Activated CD4-positive, CD25-positive, alpha-beta regulatory T cell treated with anti-CD3 and anti-CD28 coated beads, Interleukin-2, amount 50 U/mL, for 24 hours (primary cell): ENCODE measurements at places on chromosomes 5 and 9.

DNA sequence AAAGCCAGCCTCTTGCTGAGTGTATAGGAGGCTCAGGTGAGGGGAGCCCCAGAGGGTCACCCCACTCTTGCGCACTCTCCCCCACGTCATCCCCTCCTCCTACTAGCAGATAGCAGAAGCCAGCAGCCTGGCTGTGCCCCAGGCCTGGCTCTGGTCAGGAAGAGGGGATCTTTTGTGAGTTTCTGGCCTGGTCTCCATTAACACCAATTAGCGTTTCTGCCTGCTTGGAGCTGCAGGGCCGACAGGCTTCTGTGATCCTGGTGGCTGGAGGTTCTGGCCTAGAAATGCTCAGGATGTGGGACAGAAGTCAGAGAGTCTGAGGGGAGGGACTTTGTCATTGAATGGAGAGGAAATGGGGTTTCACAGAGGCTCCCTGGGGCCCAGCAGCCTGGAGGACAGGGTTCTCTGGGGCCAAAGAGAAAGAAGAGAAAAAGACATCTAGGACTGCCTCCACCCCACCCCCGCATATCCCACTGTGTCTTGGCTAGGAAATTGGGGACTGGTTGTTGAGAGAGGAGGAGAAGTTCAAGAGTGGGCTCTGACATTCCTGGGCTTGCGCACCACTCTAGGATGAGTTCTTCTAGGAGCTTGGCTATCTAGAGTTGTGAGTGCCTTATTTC is 47.5 kb upstream of the ARAP3 start:
- ATAC-seq = no peak

DNA sequence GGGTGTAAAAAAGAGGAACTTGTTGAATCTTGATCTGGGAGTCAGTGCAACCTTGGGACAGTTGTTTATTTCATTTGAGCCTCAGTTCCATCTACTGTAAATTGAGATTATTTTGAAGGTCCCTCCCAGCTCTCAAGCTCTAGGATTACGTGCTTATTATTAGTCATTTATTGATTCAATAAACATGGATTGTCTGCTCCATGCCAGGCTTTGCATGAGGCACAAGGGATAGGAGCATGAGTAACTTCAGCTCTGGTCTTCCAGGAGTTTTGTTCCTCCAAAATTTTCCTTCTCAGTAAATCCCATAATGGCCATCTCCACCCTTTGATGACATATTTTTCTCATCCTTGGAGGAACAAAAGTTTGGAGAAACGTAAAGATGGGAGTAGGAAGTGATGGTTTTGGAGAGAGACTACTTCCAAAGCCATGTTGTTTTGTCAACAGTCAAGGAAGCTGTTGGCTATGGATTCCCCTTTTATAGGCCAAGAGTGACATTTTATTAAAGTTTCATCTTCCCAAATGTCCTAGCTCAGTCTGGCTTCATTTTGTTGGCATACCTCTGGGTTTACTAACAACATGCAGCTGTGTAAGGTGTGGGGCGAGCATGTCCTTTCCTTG is 244.6 kb downstream of the DMRT2 start:
- no peak for ATAC-seq

DNA sequence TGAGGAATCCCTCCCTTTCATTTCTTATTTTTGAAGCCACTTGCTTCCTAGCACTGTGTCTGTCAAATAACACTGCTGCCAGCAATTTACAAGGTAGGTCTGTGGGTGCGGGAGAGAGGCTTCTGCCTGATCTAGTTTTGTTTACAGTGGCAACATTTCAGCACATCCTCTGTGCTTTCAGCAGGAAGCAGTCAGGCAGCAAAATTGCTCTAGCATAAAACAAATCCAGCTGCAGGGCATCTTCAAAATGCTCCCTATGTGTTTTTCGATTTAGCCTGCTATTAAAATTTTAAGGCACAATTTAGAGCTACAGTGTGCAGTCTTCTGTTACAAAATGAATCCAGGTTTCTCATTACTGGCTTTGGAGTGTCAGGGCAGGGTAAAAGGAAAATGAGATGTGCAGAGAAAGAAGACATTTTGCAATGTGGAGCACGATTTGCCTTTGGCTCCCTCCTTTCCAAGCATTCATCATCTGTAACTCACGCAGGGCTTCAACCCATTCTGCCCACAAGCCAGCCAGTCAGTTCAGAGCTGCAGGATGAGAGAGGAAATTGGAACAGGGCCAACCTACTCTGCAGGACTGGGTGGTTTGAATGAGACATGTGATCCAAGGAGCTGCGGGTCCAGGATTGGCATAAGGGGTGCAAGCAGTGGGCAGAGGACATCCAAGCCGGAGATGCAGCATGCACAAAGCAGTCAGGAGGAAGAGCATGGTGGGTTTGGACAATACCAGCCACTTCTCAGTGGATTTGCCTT is 143.4 kb upstream of the APC start:
- no peak for ATAC-seq

DNA sequence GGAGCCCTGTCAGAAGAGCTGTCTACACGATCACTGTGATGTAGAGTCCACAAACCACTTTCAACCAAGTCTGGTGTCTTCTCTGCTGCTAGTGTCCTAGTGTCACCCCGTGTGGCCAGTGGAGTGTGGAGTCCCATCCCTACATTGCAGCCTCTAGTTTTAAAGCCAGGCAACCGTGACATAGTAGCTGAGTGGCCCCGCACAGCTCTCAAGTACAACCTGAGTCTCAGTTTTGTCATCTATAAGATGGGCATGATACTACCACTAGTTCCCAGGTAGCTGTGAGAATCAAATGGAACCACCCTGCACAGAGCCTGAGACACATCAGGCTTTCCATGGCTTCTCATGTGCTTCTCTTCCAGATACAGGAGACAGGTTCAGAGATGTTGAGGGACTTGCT is 43.2 kb upstream of the AKNA start:
- ATAC-seq = no peak

DNA sequence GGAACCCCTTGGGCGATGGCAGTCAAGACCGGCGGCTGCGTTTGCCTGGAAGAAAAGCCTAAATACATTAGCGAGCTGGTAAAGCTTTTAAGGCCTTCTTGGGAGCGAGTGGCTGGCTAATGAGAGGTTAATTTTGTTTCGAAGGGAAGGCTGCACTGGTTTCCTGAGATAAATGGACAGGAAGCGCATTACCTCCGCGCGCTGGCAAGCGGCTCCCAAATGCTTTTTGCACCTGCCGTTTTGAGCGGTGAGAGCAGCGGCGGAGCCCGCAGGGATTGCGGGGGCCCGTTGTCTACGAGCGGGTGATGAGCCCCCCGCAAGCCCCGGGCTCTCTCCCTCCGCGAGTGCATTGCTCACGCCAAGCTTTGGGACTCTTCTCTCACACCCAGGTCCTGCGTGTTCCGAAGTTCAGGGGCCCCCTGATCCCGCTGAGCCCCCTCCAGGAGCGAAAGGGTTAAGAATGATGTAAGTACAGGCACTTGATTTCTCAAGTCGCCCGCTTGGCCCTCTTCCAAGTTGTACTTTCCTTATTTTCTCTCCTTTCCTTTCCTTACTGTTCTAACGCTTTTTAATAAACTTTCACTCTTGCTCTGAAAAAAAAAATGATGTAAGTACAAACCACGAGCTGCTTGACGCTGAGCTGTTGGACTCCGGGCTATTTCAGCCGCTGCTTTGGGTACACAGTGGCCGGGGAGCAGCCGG is 3.1 kb upstream of the RGMB start:
- ATAC-seq = no peak

GRCh38 chr9:18299449-18299848 is 174.5 kb upstream of the ADAMTSL1 start:
- ATAC-seq = no peak

- no peak for ATAC-seq
These were observed 30.2 kb downstream of the SH3PXD2B start for GRCh38 chr5:172424111-172424490.

- no peak for ATAC-seq
These were observed 127.0 kb downstream of the SAXO1 start for GRCh38 chr9:18905883-18906629.

GRCh38 chr9:124447297-124447661 is 3.0 kb upstream of the ADGRD2 start:
- ATAC-seq = no peak

GRCh38 chr9:134589748-134590147 is 51.9 kb upstream of the COL5A1 start:
- no peak for ATAC-seq

DNA sequence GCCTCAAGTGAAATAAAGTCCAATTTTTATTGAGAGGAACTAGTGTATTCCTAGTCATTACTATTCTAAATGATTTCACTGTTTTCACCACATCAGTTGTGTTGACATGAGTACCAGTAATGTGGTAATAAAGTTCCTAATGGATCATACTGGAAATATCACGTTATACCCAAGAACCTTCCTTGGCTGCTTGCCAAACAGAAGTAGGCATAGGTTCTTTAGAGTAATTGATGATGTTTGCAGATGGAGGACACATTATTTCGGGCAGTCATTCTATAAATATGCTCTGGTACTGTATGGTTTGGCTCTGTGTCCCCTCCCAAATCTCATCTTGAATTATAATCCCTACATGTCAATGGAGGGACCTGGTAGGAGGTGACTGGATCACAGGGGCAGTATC is 15.1 kb downstream of the SNCAIP start:
- ATAC-seq = no peak

DNA sequence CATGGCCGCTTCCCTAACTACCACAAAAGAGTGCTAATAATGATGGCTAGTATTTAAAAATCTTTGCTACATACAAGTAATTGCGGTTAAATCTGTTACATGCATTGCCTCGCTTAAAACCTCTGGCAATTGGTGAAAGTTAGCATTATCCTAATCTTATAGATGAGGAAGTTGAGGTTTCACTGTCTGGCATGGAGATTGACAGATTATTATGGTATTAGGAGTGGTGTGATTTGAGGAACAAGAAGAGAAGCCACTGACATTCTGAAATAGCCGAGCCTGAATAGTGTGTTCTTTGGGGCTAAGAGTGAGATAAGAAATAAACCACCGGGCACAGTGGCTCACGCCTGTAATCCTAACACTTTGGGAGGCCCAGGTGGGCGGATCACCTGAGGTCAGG is 45.3 kb upstream of the DPYSL3 start:
- no peak for ATAC-seq

DNA sequence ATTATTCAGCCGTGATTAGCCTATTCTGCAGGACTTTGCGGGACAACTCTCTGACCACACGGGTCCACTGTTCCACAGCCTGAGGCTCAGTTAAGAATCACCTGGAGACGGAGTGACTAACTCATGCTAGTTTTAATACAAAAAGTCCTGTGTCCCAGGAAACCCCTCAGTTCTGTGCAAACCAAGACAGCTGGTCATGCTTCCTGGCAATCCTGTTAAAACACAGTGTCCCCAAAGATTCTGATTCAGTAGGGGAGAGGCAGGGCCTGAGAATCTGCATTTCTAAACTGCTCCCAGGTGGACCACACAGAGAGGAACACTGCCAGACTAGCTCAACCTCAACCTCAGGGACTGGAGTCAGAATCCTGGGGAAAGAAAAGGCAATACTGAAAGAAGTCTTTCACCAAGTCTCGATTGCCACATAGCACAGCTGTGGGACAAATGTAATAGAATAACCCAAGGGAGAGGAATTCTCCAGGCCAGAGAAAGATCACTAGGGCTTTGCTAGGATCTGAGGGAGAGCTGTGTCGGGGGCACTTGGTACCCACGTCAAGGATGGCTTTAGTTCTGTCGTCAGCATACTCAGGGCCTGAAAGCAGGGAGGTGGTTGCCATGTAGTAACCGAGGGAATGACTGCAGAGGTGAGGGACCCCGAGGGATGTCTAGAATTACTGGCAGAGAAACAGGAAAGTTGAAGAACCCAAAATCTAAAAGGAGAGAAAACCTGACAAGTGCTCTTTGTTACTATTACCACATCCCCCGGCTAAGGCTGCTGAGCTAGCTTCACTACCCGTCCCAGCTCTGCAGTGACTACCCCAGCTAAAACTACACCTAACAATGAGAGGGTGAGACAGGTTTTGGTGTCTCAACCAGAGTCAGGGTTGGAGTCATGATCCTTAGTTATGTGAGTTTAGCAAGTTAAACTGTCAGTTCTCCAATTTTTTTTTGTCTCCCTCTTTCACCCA is 8.6 kb downstream of the SUSD1 start:
- no peak for ATAC-seq

GRCh38 chr9:81076131-81076530 is 613.2 kb downstream of the TLE1 start:
- ATAC-seq = no peak

GRCh38 chr5:76943006-76943405 is 9.8 kb upstream of the CRHBP start:
- no peak for ATAC-seq

DNA sequence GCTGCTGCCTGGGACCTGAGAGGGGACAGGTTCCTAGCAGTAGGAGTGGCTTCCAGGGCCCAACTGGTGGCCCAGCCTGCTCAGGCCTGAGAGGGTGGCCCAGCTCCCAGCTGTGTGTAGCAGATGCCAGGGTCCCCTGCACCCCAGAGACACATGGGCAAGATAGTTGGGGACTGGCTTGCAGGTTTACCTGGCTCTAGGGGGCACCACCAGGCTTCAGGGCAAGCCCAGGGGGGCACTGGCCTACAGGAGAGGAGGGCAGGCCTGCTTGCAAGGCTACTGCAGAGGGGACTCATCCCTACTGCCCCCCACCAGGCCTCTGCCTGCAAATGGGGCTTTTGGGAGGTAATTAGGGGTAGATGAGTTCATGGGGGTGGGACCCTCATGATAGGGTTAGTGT is 123.3 kb downstream of the ZNF354C start:
- no peak for ATAC-seq

DNA sequence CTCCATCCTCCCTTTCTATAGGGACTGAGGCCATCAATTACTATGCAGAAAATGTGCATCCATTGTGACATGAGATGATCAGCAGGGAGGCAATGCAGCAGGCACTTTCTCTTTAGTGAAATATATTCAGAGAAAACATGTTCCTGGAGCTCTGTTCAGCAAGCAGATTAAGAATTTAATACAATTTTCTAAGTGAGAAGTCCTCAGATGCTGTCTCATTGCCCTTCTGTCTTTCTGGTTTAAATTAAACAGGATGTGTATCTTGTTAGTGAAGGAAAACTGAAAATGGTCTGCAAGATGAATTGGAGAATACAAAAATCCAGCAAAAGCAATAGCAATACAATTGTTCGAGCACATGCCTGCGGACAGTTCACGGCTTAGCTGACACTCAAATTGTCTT is 445.8 kb upstream of the RIOK2 start:
- no peak for ATAC-seq

DNA sequence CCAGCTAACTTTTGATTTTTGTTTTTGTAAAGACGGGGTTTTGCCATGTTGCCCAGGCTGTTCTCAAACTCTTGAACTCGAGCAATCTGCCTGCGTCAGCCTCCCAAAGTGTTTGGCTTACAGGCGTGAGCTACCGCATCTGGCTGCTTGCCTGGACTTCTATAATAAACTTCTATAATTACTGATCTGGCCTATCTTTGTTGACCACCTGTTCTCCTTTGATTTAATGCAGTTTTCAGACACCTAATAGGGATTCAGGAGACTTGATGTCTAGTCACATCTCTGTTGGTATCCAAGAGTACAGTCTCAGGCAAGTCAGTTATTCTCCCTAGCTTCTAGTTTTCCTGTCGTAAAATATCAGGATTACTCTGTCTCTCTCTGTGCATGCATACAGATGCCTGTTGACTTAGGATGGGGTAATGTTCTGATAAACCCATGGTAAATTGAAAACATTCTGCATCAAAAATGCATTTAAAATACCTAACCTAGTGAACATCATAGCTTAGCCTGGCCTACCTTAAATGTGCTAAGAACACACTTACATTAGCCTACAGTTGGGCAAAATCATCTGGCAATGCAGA is 51.5 kb upstream of the NR3C1 start:
- ATAC-seq = no peak

GRCh38 chr5:89816038-89816437 is 593.5 kb downstream of the CETN3 start:
- ATAC-seq = no peak
